NCI-H1105 treated with DMSO at 0.1 percent for 48 hours (cell line): ENCODE measurements at places on chromosomes 2 and 18.

- no peak for DNase-seq
These were observed 184.3 kb upstream of the REV1 start for GRCh38 chr2:99674090-99674489.

GRCh38 chr2:188811522-188811921 is 162.7 kb upstream of the COL3A1 start:
- no peak for DNase-seq

- DNase-seq, result no peak
These were observed 90.8 kb upstream of the LGALSL start for GRCh38 chr2:64363140-64363539.

DNA sequence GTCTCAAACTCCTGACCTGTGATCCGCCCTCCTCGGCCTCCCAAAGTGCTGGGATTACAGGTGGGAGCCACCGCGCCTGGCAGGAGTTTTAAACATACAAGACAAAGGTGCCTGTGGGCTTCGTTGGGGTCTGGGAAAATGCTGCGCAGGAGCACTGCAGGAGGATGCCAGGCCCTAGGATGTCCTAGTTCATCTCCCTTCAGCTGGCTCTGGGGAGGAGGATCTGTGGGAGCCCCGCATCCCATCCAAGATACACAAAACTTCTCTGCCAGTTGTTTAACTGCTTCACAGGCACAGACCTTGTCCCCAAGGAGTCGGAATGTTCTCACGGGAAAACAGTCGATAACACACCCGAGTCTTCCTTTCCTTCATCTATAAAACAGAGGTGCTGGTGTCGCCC is 89.1 kb downstream of the POLR1A start:
- DNase-seq, result no peak
